Stimulated activated CD4-positive, alpha-beta T cell treated with anti-CD3 and anti-CD28 coated beads, Interleukin-1b, Interleukin-23, amount 100 ng/mL, for 1 hour (primary cell): ENCODE measurements at places on chromosomes 5 and 9.

DNA sequence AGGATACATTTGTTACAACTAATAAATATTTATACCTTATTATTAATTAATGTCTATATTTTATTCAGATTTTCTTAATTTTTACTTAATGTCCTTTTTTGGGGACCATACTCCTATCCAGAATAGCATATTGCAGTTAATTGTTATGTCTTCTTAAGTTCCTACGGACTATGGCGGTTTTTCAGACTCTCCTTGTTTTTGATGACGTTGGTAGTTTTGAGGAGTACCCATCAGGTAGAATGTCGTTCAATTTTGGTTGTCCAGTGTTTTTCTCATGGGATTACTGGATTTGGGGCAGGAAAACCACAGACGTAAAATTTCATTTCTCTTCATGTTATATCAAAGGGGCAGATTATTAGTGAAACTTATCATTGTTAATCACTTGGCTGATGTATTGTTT, 223.7 kb downstream of the ISL1 start:
- DNase-seq, result no peak

- no peak for DNase-seq
Observed at GRCh38 chr9:92328225-92328624, 2.5 kb downstream of the CENPP start.

DNA sequence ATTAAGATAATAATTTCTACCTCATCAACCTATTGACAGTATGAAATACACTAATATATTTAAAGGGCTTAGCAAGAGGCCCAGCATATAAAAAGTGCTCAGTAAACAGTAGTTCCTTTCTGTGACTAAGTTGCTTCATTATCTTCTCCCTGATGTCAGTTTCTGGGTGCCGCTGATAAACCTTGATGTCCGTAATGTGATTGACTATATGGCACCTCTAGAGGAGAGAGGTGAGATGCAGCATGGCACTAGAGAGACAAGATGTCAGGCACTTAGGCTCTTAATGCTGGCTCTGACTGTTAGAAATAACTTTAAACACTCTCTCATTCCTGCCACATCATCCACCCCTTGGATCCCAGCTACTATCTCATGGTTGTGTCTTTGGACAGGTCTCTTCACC, 455.9 kb upstream of the KLF4 start:
- DNase-seq, result no peak

DNA sequence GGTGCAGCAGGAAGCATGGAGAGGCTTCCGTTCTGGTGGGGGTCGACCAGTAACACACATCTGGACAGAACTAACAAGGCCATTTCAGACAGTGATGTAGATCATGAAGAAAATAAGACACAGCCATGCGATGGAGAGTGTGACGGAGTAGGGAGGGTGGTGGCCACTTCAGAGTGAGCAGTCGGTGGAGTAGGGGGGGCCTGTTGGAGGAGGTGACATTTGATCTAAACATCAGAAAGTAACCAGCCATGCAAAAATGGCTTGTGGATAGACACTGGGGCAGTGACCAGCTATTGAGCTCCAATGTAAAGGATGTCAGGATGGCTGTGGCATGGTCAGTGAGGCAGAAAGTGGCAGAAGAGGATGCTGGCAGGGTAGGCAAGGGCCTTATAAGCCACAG, 65.9 kb downstream of the PPARGC1B start:
- DNase-seq, result no peak

GRCh38 chr5:139079225-139079990, 118.8 kb downstream of the SIL1 start:
- DNase-seq, result no peak

- no peak for DNase-seq
Observed at GRCh38 chr9:69655065-69655464, 17.1 kb downstream of the APBA1 start.

GRCh38 chr5:173659423-173659822, 43.0 kb upstream of the BOD1 start:
- DNase-seq, result no peak

GRCh38 chr5:123156577-123157296, 67.7 kb downstream of the PRDM6 start:
- DNase-seq, result no peak

- no peak for DNase-seq
Observed at GRCh38 chr5:164818445-164818844, 1313.0 kb downstream of the MAT2B start.

DNA sequence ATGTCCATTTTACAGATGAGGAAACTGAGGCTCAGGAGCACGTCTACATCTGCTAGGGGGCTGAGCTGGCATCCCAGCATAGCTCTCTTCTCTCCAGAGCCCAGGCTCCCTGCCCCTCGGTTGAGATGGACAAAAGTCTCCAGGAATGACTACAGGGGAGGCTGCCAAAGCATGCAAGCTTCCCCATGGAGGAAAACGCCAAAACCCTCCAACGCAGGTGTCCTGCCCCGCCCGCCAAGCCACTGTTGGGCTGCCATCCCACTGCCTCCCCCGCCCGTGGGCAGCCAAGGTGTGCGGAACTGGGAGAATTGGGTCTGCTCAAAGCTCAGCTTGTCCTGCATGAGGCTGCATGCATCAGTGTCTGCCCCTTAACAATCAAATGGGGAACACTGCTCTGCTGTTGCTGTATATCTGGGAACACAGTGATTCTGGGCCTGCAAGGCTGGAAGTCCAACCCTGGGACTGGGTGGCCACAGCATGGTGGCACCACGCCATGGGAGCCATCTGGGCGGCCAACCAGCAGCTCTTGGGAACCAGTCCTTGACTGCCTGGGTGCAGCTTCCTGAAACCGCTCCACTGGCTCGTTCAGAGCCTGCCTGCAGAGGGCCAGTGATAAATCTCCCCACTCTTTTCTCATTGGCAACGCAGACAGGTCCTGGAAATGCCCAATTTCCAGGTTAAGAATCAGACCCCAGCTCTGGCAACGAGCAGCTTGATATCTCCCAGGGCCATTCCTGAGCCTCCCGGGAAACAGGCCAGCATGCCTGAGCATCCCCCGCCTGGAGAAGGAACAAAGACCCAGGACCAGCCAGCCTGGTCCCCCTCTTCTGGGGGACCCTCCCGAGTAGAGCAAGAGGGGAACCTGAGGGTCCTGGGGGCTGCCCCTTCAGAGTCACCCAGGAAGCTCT, 3.5 kb downstream of the RALGDS start:
- no peak for DNase-seq

GRCh38 chr9:115118879-115119218, 892 bp upstream of the TNC start:
- no peak for DNase-seq

DNA sequence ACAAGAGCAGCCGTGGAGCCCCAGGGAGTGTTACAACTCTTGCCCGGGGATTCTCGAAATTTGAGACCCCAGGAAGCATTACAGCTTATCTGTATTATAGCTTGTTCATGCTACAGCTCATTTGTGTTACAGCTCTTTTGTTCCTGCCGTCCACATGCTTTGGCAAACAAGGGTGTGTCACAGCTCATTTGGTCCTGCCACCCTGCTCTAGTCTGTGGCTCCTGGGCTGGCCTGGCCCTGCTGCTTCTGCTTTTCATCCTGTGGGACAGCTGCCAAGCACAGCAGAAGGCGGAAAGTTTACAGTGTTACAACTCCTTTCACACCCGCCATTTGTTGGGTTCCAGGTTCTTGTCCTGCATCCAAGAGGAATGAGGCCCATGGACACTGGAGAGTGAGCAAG, 685.0 kb downstream of the SLCO4C1 start:
- no peak for DNase-seq

- DNase-seq, result no peak
Observed at GRCh38 chr9:114313186-114313585, 9.7 kb upstream of the ORM1 start.

DNA sequence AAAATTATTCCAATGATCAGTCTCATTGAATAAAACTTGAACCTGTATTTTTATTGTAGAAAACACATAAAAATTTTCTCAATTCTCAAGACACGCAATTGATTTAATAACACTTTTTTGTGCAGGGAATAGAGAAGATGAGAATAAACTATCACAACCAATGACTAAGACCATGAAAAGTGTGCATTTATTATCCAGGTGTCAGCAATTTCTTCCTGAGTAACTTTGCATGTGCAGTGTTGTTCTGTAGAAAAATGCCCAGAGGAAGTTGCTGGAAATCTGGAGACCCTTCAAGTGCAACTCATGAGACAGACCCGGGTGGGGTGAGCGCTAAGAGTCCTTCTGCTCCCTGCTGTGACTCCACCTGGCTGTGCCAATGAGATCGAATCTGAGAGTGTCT, 405.7 kb downstream of the SEMA5A start:
- DNase-seq, result no peak

- no peak for DNase-seq
Observed at GRCh38 chr5:69467442-69468225, 25.0 kb upstream of the OCLN start.

DNA sequence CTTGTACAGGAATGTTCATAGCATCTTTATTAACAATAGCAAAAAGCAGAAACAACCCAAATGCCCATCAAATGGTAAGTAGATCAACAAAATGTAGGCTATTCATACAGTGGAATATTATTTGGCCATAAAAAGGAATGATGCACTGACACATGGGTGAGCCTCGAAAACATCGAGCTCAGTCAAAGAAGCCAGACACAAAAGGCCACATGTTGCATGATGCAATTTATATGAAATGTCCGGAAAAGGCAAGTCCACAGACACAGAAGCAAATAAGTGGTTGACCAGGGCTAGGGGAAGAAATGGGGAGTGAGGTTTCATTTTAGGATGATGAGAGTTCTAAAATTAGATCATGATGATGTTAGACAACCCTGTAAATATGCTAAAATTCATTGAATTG, 16.5 kb upstream of the SLC2A8 start:
- no peak for DNase-seq

- no peak for DNase-seq
Observed at GRCh38 chr9:121770415-121771273, 119.2 kb downstream of the DAB2IP start.

- no peak for DNase-seq
Observed at GRCh38 chr5:164336906-164337305, 831.5 kb downstream of the MAT2B start.

GRCh38 chr9:129172816-129173215, 5.2 kb downstream of the IER5L start:
- DNase-seq, result no peak

DNA sequence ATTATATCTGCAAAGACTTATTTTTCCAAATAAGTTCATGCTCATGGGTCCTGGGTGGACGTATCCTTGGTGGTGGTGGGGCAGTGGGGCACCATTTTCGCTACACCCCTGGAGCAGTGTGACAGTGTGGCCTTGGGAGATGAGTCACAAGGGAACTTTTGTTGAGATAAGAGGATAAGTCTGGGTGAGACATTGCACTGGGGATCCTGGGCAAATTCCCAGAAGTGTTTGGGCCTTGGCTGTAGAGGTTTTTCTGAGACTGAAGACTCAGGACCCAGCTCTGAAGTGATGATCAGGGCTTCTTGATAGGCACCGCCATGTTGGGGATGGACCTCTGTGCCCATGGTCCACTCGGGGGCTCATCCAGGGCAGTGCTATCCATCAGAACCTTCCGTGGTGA, 149.4 kb downstream of the MACROH2A1 start:
- DNase-seq, result no peak

DNA sequence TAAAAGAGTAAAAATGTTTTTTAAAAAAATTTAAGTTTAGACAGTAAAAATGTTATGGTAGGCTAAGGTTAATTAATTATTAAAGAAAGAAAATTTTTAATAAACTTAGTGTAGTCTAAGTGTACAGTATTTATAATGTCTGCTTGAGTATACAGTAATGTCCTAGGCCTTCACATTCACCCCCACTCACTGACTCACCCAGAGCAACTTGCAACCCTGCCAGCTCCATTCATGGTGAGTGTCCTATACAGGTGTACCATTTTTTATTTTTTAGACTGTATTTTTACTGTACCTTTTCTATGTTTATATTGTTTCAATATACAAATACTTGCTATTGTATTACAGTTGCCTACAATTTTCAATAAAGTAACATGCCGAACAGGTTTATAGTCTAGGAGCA, 234.1 kb downstream of the AUH start:
- no peak for DNase-seq

GRCh38 chr5:99000876-99001275, 72.1 kb upstream of the CHD1 start:
- no peak for DNase-seq

- no peak for DNase-seq
Observed at GRCh38 chr5:168193493-168194250, 97.8 kb upstream of the WWC1 start.

- DNase-seq, result no peak
Observed at GRCh38 chr5:109035436-109035835, 287.7 kb downstream of the FER start.

- DNase-seq, result no peak
Observed at GRCh38 chr5:75113354-75114113, 61.2 kb upstream of the GCNT4 start.

DNA sequence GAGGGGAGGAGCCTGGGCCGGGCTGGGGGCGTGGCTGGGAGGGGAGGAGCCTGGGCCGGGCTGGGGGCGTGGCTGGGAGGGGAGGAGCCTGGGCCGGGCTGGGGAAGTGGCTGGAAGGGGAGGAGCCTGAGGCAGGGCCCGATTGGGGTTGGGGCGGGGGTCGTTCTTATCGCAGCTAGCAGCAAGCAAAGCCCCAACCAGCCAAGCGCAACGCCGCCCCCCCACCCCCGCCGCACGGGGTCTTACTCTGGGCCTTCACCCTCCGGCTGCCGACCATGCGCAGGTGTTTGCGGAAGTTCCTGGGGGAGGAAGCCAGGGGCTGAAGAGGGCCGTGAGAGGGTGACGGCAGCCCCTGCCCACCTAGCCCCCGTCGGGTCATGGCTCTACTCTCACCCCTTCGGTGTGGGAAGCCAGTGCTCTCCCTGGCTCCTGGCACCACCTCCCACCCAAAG, 5.0 kb downstream of the NSMF start:
- no peak for DNase-seq
